Chondrocyte (in vitro differentiated cells): ENCODE measurements at places on chromosomes 5 and 9.

GRCh38 chr5:118293378-118293777, 695.0 kb downstream of the DTWD2 start:
- H3K27ac ChIP-seq, result no peak overlapping the region
- H3K36me3 ChIP-seq, result no peaks in the 10 kb centered on the region
- H3K4me1 ChIP-seq, result no peaks in the 10 kb centered on the region

GRCh38 chr5:154242964-154243376, 52.4 kb downstream of the GALNT10 start:
- H3K27ac ChIP-seq, result peak overlapping the region; percentile 72
- H3K4me3 ChIP-seq, result no peak overlapping the region
- peaks cover 58% of the 10 kb centered on the region for H3K4me1 ChIP-seq
- no peak for DNase-seq
- H3K36me3 ChIP-seq, result no peaks in the 10 kb centered on the region

- peaks cover 4% of the 10 kb centered on the region for H3K4me1 ChIP-seq
- H3K36me3 ChIP-seq, result no peaks in the 10 kb centered on the region
- DNase-seq, result no peak
- no peaks in the 10 kb centered on the region for H3K27me3 ChIP-seq
- no peak overlapping the region for H3K27ac ChIP-seq
- H3K4me3 ChIP-seq, result no peak overlapping the region
Observed at GRCh38 chr5:68875351-68875750, 218.5 kb upstream of the SLC30A5 start.

- H3K27ac ChIP-seq, result no peak overlapping the region
- no peaks in the 10 kb centered on the region for H3K4me1 ChIP-seq
- H3K36me3 ChIP-seq, result no peaks in the 10 kb centered on the region
- DNase-seq, result no peak
Observed at GRCh38 chr5:166365164-166365563, 1926.3 kb upstream of the WWC1 start.

DNA sequence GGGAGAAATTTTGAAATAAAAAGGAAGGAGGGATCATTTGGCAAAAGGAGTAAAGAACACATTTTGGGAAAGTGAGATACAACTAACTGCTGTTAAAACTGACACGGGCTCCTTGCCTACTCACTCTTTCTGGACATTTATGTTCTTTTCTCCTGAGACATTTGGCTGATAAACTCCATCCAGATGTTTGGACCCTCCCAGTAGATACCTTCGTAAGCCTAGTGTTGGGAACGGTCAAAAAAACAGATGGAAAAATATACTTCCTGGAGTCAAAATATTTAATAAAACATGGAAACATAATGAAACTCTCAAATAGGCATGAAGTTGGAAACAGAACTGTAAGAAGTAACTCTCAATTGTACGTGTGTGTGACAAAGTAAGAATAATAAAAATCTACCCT, 360.1 kb upstream of the RIOK2 start:
- no peaks in the 10 kb centered on the region for H3K36me3 ChIP-seq
- DNase-seq, result no peak
- H3K4me3 ChIP-seq, result no peak overlapping the region
- H3K27me3 ChIP-seq, result no peaks in the 10 kb centered on the region
- H3K27ac ChIP-seq, result no peak overlapping the region

- H3K27ac ChIP-seq, result no peak overlapping the region
- H3K27me3 ChIP-seq, result no peaks in the 10 kb centered on the region
- DNase-seq, result no peak
Observed at GRCh38 chr5:118888556-118888955, 99.8 kb downstream of the DTWD2 start.

GRCh38 chr9:72274441-72274840, 90.6 kb downstream of the ZFAND5 start:
- no peak for DNase-seq
- H3K36me3 ChIP-seq, result no peaks in the 10 kb centered on the region
- H3K4me1 ChIP-seq, result no peaks in the 10 kb centered on the region
- H3K27ac ChIP-seq, result no peak overlapping the region
